ENCODE measurements at places on chromosomes 16 and 17.

GRCh38 chr16:57485091-57485915 lies 990 bp downstream of the DOK4 start:
- DNase-seq, result no peak

DNA sequence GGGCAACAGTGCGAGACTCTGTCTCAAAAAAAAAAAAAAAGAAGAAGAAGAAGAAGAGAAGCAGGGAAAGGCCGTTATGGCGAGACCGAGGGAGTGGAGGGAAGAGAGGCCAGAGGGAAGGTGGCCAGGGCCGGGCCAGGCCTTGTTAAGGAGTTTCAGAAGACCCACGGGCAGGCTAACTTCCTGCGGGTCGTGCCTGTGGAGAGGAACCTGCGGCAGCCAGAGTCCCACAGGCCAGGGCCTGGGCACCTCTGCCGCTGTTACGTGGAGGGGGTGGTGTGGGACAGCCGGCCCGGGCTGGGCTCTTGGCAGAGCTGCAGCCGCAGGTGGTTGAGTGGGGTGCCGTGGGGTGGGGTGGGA lies 5.4 kb downstream of the WDR81 start:
- DNase-seq, result no peak

GRCh38 chr16:11602321-11602720 lies 15.6 kb upstream of the LITAF start:
- no peak for DNase-seq

- DNase-seq, result no peak
Observed at GRCh38 chr16:55248494-55248893, 75.5 kb upstream of the IRX6 start.

- DNase-seq, result no peak
Observed at GRCh38 chr16:23587726-23588125, 8.4 kb downstream of the NDUFAB1 start.

- no peak for DNase-seq
Observed at GRCh38 chr16:54282202-54282927, 4.2 kb downstream of the IRX3 start.

DNA sequence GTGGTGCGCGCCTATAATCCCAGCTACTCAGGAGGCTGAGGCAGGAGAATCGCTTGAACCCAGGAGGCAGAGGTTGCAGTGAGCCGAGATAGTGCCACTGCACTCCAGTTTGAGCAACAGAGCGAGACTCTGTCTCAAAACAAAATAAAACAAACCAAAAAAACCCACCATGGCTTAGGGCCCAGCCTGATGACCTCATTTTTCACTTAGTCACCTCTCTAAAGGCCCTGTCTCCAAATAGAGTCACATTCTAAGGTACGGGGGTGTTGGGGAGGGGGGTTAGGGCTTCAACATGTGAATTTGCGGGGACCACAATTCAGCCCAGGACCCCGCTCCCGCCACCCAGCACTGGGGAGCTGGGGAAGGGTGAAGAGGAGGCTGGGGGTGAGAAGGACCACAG lies 1.4 kb upstream of the STH start:
- no peak for DNase-seq

- DNase-seq, result peak; percentile 84
Observed at GRCh38 chr17:49715216-49715615, 7.5 kb upstream of the SLC35B1 start.

DNA sequence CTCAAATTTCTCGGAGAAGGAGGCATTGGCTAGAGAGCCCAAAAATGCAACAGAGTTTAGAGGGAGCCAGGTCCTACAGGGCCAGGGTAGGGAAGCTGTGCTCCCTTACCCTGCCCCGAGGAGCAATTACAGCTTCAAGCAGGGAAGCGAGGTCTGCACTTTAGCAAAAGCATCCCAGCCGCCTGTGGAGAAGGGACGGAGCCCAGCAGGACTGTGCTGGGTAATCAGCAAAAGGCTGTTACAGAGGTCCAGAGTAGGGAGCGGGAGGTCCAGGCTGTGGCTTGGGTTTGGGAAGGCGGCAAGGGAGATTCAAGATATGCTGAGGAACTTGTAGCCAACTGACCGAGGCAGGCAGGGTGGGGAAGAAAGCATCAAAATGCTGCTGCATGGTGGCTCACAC lies 162.6 kb downstream of the TMEM132E start:
- DNase-seq, result no peak

All from CD4-positive, alpha-beta T cell treated with Interleukin-2 at 100 ng/mL for 4 hours (primary cell).